ENCODE measurements at places on chromosomes 7 and 10. TPM values are rescaled to one million over a fixed set of nuclear protein-coding genes. Genes with fewer than 3 reads are reported as not detected.

GRCh38 chr7:72793791-72794190 lies 34.2 kb downstream of the TYW1B start:
- DNase-seq, result no peak

- DNase-seq, result no peak
These were observed at the start of gene GPR85 for GRCh38 chr7:113086431-113086888. Gene GPR85 (minus strand): TSS chr7:113086827. CDS start chr7:113084721, 2,106 bp downstream.

DNA sequence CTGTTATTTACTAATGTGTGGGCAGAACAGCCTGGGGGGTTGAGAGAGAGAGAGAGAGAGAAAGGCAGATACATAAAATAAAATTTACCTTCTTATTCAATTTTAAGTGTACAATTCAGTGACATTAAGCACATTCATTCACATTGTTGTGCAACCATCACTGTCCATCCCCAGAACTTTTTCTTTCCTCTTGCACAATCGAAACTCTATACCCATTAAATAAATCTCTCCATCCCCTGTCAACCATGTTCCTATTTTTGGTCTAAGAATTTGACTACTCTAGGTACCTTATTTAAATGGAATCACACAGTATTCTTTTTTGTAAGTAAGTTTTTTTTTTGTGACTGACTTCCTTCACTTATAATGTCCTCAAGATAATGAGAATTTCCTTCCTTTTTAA lies 181.6 kb downstream of the SND1 start:
- no peak for DNase-seq

DNA sequence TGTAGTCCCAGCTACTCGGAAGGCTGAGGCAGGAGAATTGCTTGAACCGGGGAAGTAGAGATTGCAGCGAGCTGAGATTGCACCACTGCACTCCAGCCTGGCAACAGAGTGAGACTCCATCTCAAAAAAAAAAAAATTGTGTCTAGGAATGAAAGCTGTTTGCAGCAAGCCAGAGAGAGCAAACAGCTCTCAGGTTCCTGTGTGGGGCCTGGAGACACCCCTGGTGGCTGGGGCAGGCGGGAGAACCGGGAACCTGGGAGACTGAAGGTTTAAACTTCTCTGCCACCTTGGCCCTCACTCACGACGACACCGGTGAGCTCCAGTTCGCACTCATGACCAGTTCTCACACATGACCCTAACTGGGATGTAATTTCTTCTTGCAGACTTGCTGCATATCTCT lies 13.2 kb upstream of the UNCX start:
- DNase-seq, result no peak

- DNase-seq, result no peak
These were observed 42.3 kb downstream of the ARID5B start for GRCh38 chr10:61943674-61944378.

- peak; percentile 22 for DNase-seq
These were observed 47.6 kb downstream of the ICA1 start for GRCh38 chr7:8214244-8214824.

- no peak for DNase-seq
These were observed 33.9 kb downstream of the DNAJB6 start for GRCh38 chr7:157370742-157371141.

DNA sequence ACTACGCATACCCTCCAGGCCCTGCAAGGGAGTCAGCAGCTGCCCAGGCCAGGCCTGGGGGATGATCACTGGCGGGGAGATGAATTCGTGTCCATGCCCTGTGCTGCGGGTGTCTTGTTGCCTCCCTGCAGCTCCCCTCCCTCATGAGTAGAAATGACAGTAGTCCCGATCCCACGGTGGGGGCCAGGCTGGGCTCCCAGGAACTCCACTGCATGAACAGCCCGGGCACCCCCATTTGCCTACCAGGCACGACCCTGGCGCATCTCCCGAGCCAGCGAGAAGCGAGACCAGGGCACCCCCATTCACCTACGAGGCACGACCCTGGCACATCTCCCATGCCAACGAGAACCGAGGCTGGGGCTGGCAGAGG lies 246.5 kb downstream of the ELFN1 start:
- no peak for DNase-seq

DNA sequence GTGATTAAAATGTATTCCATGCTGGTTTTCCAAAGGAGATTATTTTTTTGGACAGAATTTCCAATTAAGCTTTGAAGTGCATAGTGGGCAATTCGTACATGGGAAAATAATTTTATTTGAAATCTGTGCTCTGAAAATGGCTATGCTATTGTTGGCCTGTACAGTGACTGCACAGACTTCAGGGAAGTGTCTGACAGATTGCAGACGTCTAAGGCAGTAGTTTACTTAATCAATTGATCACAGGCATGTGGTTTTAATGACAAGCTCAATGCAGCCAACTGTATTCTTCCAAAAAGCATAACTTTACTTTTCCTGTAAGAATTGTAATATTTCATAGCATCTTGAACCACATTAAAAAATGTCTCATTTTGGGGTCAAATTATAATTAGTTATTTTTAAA lies 102.0 kb downstream of the SEMA3C start:
- no peak for DNase-seq

DNA sequence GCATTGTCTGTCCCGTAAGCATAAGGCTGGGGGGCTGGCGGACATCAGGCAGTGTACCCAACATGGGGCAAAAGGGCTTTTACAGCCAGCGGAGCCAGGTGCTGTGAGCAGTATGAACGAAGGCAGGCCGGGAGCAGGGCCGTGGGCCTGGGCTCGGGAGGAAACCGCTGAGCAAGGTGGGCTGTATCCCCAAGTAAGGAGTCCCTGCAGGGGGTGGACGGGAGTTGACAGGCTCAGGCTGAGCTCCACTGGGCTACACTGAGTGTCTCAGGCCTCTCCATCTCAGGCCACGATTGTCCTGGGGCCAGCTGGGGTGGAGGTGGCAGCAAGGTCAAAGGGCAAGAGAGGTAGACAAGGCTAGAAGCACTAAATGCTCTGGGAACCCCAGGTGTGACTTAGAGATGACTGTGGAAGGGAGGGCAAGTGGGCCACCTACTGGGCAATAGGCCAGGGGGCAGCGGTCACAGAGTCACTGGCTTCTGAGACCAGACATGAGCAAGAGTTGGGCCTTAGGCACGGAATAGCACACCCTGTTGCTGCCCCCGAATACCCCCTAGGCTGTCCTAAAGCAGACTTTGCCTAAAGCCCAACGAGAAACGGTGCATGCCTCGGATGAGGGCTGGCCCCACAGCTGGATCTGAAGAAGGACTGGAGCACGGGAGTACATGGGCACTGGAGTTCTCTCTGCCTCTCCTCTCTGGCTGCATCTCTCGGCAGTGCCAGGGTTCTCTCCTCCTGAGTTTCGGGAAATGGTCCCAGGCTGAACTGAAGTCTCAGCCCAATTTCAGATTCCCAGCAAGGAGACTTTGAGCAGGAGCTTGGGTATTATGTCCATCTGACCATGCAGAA lies 10.8 kb upstream of the RAMP3 start:
- no peak for DNase-seq

GRCh38 chr7:133777701-133778100 lies 349.4 kb upstream of the LRGUK start:
- DNase-seq, result no peak

GRCh38 chr10:9254353-9254752 lies 1199.9 kb downstream of the GATA3 start:
- DNase-seq, result peak; percentile 7

- DNase-seq, result no peak
These were observed 71.7 kb downstream of the GNAT3 start for GRCh38 chr7:80439894-80440821.

DNA sequence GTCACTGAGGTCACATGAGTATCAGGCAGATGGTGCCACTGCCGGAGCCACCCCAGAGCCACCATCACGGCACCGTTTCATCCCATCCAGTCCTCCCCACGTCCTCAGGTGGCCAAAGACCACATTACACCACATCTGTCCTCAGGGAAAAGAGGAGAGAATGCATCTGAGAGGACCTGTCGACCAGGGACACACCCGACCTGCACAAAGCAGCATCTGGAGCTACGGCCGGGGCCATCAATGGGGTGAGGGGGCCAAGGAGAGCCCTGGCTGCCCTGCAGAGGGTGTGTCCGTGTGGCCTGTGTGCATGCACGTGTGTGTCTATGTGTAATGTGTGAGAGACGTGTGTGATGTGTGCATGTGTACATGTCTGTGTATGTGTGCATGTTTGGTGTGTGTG lies 480.6 kb downstream of the DNAJB6 start:
- DNase-seq, result no peak

DNA sequence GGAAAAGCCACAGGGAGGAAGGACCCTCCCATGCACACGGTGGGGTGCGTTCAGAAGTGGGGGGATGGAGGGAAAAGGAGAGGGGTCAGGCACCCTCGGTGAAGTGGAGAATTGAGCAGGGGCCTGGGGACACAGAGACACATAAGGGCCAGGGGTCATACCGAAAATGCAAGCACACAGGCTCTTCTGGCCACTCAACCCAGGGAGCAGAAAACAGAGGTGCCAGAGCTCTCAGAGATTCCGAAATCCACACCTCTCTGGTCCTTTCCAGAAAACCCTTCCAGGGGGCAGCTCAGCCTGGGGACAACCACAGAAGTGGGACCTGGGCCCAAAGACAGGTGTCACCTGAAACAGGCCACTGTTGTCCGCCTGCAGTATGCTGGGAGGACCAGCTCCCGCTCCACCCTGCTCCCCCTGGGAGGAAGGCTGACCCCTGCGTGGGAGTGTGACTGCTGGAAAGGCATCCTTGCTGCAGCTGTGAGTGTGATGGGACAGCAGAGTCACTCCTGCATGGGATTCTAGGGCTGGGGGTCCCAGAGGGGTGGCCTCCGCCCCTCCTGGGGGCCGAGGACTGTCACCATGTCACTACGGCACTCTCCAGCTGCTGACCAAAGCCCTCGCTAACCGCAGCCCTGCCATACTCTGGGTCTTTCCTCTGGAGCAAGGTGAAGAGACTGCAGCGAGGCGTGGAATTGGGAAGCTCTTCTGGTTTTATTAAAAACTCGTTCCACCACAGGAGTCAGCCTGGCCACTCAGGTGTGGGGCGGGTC lies 63.1 kb downstream of the TMEM209 start:
- DNase-seq, result no peak

DNA sequence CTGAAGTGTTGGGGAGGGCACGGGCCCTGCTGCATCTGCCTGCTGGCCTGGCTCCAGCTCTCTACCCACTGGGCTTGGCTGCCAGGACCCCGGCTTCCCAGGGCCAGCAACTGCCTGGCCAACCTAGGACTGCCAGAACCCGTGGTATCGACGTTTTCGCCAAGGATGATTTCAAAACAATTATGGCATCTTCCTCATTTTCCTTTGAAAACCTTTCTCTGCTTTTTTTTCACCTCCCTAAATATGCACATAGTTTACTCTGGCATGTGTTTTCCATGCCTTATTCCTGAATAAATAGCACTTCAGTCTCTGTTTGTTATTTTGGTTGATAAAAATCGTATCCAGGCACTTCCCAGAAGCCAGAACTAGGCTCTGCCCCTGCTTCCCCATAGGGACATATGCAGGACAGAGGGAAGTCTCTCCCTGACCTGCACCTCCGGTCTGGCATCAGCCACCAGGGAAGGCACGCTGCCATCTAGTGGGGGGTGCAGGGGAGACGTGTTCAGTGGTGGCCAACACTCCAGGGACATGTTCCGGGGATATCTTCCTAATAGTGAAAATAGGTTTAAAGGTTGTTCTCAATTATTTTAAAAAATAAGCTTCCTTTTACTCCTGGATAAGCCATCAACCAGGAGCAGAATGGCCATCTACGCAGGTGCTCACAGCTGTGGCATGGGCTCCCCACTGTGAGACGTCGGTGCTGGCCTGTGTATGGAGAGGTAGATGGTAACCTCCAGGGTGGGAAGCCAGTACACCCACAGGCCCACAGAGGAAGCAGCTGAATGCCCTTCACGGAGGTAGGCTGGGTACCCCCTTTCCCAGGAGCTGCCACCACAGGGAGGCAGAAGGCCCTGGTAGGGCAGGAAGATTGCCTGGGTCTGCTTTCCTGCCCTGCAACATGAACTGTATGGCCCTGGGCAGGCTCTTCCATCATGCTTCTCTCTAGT lies 30.7 kb upstream of the ANTXRL start:
- DNase-seq, result no peak

DNA sequence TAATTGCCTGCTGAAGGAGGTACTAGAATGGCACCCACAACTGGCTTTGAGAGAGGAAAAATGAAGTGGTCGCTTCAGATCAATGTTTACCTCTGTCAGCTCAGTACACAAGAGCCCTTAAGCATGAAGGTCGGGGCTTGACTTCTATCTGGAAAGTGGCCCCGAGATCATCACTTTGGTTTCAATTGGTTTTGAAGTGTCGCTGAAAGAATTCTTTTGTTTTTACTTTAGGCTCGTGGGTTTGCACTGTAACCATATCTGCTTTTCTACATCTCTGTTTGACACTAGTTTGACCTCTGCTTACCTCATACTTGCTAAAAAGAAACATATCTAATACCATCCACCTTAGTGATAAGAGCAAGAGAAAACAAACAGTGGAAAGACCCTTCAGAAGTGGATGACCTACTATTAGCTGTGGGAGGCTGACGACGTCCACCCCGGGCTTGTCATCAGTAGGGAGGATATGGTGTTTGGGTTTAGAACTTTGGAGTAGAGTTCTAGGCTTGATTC lies 361.8 kb downstream of the GATA3 start:
- no peak for DNase-seq

DNA sequence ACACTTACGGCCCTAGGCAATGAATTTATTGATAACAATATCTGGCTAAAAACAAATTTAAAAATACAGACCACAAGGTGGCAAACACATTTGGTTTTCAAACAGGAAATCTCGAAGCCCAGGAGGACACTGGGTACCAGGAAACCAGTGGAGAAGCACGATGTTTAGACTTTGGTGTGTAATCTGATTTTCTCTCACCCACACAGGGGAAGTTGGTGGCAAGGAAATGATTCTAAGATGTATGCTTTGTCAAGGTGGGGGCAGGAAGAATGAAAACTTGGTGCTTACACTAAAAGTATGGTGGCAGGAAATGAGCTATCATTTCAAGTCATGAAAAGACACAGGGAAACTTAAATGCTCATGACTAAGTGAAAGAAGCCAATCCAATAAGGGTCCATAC lies 113.2 kb upstream of the ANKRD1 start:
- no peak for DNase-seq

DNA sequence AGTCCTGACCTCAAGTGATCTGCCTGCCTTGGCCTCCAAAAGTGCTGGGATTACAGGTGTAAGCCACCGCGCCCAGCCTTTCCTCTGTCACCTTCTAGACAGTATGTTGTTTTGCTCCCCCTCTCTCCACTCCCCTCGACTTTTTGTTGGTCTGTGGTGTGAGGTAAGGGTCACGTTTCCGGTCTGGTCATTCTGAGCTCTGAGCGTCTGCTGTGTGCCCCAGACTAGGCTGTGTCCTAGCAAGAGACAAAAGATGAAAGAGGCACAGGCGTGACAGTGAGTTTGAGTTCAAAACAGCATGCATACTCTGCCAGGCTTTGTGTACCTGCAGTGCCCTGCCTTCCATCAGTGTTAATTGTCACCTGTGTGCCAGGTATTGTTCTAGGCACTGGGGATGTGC lies 87.4 kb upstream of the PPIF start:
- DNase-seq, result no peak

Gene TNKS2
- 46.2 TPM for total RNA-seq

Gene HIPK2
- total RNA-seq, result 34.1 TPM

Gene SCART1
- 0.57 TPM for total RNA-seq

Gene EBF3
- 0.64 TPM for total RNA-seq

Gene ACTR3C
- total RNA-seq, result 6.5 TPM

Gene RNLS
- 11.4 TPM for total RNA-seq

Gene SLC39A12
- total RNA-seq, result not detected

Gene TUBGCP2
- 93.7 TPM for total RNA-seq

Gene SH3PXD2A
- 5.7 TPM for total RNA-seq

Gene VPS37D
- 4.4 TPM for total RNA-seq

Gene HDAC9
- 17.1 TPM for total RNA-seq

Gene PDZD8
- 44.7 TPM for total RNA-seq

Gene AKR1E2
- total RNA-seq, result 4.7 TPM

Gene FGFBP3
- total RNA-seq, result 1.5 TPM

Gene AGMO
- total RNA-seq, result not detected

Data from Panc1 (cell line).